ENCODE measurements at places on chromosomes 11 and 22.
A peak's percentile ranks its signal among the peaks of the same experiment; 100 is the strongest.

DNA sequence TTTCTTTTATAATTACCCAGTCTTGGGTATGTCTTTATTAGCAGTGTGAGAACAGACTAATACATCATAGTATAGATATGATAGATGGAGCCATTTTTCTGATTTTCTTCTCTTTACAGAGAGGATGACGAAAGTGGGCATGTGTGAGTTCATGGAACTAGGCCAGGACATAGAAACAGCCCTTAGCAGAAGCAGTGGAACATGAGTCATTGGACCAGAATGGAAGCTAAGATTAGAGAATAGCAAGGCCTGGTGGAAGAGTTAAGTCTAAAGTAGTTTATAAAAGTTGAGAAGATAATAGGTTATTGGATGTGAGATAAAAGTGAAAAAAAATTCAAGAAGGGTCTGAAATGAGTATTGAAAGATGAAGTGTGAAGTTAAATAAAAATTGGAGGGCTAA is 97.0 kb upstream of the MPPED2 start:
- DNase-seq = no peak

- no peak for DNase-seq
These were observed 153.6 kb upstream of the SORL1-AS1 start for GRCh38 chr11:121606354-121606753.

- no peak for DNase-seq
These were observed 62.7 kb upstream of the ARHGAP42 start for GRCh38 chr11:100624346-100624745.

GRCh38 chr11:110757066-110757465 is 44.8 kb upstream of the ARHGAP20 start:
- DNase-seq = no peak

DNA sequence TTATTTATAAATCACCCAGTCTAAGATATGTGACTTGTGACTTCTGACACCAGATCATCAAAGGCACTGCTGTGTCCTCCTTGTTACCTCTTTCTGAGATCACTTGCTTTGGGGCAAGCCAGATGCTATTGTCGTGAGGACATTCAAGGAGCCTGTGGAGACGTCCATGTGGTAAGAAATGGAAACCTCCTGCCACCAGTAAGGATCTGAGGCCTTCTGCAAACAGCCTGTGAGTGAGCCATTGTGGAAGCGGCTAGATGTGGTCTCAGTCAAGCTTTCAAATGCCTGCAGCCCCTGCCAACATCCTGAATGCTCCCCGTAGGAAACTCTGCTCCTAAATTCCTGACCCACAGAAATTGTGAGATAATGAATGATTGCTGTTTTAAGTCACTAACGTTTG is 11.7 kb upstream of the RDX start:
- DNase-seq = no peak

DNA sequence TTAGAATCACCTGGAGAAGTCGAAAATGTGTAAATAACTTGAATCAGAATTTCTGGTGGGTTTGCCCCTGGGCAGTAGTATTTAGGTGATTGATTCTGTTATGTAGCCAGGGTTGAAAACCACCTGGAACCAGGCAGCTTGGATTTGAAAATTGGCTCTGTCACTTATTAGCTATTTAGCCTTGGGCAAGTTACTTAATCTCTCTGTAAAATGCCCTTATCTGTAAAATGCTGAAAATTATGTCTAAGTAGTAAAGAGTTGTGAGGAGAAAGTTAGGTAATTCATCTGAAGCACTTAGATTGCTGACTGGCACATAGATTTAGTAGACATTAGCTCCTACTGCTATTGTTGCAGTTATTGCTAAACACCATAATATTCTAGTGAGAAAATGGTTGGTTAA is 49.3 kb downstream of the PPME1 start:
- DNase-seq = no peak

DNA sequence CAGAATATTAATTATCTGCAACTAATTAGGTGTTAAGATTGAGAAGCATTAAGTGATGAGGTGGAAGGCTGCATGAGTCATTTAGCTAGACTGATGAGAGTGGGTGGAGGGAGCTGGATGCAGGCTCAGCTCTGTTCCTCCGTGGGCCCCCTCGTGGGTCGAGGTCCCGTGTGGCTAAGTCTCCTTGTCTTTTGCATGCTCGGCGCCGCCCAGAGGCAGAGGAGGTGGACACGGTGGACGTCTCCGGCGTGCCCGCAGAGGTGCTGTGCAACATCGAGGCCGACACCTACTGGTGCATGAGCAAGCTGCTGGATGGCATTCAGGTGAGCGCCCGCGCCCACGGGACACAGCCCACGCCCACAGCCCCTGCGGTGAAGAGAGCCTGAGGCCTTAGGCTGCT is 211.6 kb downstream of the TBC1D22A start:
- DNase-seq = no peak

DNA sequence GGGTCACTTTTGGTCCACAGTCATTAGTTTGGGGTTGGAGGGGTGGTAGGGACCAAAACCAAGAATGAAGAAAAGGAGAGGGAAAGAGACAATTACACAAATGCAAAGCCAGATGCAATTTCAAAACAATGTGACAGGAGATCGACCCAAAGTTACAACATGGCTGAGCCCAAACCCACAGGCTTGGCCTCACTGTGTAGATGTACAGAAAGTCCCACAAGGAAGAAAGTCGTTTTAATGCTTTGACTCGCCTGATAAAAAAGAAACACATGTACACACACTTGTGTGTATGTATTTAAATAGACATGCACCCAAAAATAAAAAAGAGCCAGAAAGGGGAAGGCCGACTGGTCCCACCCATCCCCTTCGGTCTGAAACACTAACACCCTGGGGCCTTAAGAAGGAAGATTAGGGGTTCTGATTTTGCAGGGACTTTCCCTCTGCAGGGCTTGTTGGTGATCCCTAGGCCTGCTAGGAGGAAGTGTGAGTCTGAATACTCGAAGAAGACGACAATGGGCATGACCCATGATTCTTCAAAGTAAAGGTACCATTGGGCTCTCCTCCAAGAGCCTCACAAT is 104.1 kb downstream of the ETS1 start:
- no peak for DNase-seq

DNA sequence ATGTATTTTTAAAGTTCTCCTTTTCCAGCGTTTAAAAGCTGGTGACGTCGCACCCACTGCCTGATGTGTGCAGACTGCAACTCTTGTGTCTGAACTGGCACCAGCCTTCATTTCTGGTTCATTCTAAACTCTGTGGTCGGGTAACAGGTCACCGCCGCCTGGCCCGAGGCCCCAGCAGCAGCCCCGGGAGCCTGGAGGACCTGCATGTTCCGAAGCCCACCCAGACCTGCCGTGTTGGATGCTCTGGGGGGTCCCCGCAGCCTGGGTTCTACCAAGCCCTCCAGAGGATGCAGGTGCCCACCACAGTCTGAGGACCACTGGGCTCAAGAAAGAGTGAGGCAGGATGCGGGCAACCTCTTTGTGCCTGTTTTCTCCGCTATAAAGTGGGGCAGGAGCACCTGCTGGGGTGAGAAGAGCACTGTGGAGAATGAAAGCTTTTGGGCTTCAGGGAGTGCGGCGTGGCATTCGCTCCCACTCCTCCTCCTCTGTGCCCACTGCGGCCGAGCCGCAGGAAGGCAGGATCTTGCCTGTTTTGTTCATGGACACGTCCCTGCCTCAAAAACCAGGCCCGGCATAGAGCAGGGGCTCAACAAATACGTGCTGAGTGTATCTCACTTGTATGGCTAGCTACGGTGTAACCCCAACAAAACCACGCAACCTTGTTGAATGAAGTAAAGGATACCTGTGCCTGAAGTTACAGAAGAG is 40.1 kb downstream of the CERK start:
- DNase-seq = no peak

DNA sequence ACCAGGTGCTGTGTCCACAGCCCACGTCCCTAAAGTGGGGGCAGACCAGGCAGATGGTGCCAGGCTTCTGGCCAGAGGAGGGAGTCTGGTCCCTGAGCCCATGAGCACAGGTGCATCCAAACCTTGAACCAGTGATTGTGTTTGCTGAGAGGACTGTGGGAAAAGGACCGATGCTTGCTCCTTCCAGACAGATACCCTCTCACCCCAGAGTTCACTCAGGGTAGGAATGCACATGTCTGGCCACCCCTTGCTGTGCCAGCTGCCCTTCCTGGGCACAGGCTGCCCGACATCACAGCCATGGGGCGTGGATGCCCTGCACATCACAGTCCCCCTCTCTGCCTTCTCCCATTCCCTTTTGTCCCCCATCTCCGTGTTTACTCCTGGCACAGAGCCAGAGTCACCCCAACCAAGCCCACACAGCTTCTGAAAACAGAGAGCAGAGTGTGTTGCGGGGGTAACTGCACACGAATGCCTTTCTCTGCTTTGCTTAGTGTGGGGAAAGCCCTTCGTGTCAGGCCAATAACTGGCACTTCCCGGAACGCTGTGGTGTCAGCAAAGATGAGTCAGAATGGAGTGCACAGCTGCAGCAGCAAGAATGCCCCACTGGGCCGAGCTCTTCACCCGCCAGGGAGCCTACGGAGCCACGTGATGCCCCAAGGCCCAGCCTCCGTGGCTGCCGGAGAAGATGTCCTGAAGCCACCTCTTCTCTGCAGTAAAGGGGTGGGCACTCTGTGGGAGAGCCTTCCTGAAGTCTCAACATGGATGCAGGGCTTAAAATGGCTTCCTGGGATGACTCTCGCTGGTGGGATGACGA is 7.6 kb downstream of the CARS1 start:
- DNase-seq = peak; percentile 34

DNA sequence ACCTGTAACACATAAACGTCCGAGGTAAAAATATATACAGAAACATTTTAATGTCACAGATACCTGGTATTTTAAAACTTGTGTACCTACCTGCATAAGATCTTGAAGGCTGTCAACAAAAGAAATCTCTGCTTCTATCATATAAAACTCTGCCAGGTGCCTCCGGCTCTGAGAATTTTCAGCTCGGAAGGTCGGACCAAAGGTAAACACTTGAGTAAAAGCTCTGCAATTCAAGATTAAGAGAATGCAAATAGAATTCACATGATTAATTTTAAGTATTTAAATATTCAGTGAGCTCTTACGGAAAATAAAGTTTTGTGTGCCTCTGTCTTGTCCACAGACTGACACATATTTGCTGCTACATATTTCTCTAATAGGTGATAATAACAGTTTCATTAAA is 75.4 kb upstream of the GAB2 start:
- DNase-seq = no peak

- DNase-seq = no peak
These were observed 360.0 kb upstream of the DDI1 start for GRCh38 chr11:103676413-103676812.

GRCh38 chr11:83257761-83258168 is 28.4 kb downstream of the CCDC90B start:
- no peak for DNase-seq

- DNase-seq = no peak
These were observed 10.5 kb downstream of the GRK2 start for GRCh38 chr11:67276781-67277230.

DNA sequence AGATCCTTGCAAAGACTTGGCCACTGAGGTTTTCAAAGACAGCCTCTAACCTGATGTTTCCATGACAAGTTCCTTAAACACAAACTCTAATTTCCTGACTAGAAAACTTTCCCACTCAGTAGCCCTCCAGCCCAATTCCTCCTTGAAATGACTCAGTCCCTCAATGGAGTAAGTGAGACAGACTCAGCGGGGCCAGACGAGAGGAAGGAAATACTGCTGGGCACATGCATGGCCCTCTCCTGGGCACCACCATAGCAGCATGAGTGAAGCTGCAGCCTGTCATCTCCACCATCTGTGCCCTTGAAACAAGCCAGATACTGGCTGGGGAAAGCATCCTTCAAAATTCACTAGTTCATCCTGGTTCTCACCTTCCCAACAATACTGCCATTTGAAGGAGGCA is 76.2 kb upstream of the GDPD4 start:
- no peak for DNase-seq

- DNase-seq = no peak
These were observed 197.2 kb upstream of the ANO3 start for GRCh38 chr11:26134481-26135355.

- DNase-seq = no peak
These were observed 103.3 kb downstream of the UVRAG start for GRCh38 chr11:75918331-75918730.

GRCh38 chr11:64608046-64608445 is 17.0 kb downstream of the SLC22A12 start:
- DNase-seq = no peak
